ENCODE measurements at places on chromosomes 6 and 20.

- no peak for DNase-seq
Observed at GRCh38 chr6:132219901-132220300, 181.4 kb downstream of the MOXD1 start.

DNA sequence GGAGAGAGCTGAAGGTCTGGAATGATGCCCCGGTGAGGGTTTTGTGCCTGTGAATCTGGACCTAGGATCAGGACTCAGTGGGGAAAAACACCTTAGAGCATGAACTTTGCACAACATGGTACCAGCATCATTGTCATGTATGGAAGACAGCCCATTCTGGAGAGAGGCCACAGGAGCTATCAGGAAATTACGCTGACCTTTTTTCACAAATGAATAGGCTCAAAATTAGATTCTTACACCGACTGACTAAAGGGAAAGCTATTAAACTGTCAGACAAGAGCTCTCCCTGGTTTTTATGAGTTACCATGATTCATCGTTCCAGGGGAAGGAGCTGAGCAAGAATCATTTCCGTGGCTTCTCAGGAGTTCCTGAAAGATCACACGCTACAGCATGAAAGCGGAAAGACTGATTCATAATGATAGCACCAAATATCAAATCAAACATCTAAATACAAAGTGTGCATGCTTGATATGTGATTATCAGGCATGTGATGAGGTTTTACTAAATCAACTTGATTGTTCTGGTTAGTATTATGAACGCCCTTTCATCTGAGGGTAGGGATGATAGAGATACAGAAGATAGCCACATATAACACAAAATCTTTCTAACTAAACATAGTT lies 224.9 kb upstream of the SMLR1 start:
- no peak for DNase-seq

DNA sequence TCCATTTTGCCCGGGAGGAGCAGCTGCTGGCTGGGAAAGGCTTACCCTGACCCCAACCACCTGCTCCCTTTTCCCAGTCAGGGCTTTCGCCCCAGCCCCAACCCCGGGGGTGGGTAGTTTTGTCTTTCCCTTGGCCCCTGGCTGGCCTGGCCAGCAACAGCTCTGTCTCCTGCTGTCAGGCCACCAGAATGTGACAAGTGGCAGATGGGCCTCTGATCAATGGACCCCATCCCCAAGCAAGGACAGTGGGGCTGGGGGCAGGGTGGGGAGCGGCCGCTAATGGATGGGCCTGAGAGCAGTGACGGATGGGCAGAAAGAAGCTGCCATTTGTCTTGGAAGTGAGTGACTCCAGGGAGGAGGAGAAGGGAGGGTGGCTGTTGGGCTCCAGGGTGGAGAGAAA lies 121.6 kb downstream of the DHX35 start:
- no peak for DNase-seq

- DNase-seq = no peak
Observed at GRCh38 chr6:167750956-167751358, 75.8 kb upstream of the AFDN start.

- no peak for DNase-seq
Observed at GRCh38 chr6:111429571-111429970, 53.4 kb downstream of the REV3L start.

DNA sequence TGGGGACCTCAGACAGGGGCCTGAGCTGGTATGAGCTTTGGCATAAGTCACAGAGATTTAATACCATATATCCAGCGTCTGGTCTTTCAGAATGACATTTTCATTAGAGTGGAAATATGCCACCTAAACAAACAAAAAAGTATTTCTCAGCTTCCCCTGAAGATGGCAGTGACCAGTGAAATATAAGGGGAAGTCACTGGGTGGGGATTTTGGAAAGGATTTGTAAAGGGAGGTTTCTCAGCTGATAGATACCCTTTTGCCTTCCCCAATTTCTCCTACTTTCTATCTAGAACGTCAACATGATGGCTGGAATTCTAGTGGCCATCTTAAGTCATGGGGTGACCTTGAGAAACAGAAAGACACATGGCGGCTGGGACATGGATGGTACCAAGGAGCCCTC lies 137.7 kb upstream of the LRFN2 start:
- DNase-seq = no peak

- no peak for DNase-seq
Observed at GRCh38 chr6:129651291-129651691, 58.7 kb downstream of the ARHGAP18 start.

DNA sequence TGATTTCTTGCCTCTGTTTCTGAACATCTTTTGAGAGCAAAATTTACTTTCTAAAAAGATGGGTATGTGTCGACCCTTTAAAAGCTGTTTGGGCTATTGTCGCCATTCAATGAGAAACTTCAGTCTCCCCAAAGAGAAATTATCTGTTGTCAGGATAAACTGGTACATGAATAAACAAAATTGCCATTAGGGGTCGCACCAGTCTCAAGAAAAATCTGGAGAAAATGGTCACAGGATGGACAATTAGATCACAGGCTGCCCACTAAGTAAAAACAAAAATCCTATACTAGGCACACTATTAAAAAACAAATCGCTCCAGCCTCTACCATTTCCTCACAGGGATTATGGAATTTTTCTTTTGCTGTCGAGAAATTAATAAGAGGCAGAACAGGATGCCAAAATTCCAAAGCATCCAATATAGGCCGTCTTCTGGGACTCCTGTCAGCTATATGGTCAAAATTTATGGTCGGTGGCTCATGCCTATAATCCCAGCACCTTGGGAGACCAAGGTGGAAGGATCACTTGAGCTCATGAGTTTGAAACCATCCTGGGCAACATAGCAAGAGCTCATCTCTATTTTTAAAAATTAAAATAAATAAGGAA lies 5.5 kb upstream of the HLA-E start:
- no peak for DNase-seq

DNA sequence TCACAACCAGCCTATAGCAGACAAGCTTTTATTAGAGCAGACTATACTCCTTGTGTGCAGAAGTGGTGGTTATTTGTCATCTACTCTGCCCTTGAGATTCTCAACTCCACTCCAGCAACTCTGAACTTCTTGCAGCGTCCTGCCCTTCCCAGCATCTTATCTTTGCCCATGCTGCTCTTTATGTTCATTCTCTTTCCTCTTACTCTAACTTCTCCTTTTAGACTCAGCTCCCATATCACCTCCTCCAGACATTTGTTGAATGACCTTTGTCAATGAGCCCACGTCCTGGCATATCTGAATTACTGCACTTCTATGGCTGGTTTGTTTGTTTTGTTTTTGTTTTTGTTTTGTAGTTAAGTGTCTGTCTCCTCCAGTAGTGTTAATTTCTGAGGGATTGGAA lies 81.2 kb downstream of the KCNQ5 start:
- DNase-seq = no peak

DNA sequence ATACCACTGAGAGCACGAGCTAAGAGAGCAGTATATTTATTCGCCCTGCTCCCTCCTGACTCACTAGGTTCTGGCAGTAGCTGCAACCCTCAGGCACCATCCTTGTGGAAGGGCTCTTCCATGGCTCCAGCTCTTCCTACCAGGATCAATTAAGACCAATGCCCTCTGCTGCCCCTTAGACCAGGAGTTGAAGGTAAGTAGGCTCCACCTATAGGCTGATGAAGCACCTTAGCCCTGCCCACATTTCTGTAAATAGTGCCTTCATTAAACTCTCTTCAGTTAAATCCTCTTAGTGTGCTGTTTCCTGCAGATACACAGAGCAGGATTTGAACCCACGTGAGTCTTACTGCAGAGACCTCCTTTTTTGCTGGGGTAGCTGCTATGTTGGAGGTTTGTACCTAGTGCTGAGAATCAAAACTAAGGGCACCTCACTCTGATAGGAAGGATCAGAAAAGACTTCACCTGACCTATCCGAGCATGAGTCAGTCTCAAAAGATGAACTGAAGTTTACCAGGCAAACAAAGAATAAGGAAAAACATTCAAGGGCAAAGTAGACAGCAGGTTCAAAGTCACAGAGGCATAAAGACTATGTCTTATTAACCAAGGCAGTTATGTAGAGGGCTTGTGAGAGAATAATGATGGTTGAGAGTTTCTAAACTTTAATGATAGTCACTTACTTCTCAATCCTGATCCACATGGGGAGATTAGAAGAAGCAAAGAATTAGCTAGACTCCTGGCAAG lies 56.9 kb upstream of the BEND6 start:
- DNase-seq = no peak

Data from substantia nigra (tissue), 51 donors.